NAMALWA (cell line): ENCODE measurements at places on chromosomes 12 and 14.

- DNase-seq = no peak
These were observed 314.6 kb downstream of the ADAMTS20 start for GRCh38 chr12:43237238-43237879.

DNA sequence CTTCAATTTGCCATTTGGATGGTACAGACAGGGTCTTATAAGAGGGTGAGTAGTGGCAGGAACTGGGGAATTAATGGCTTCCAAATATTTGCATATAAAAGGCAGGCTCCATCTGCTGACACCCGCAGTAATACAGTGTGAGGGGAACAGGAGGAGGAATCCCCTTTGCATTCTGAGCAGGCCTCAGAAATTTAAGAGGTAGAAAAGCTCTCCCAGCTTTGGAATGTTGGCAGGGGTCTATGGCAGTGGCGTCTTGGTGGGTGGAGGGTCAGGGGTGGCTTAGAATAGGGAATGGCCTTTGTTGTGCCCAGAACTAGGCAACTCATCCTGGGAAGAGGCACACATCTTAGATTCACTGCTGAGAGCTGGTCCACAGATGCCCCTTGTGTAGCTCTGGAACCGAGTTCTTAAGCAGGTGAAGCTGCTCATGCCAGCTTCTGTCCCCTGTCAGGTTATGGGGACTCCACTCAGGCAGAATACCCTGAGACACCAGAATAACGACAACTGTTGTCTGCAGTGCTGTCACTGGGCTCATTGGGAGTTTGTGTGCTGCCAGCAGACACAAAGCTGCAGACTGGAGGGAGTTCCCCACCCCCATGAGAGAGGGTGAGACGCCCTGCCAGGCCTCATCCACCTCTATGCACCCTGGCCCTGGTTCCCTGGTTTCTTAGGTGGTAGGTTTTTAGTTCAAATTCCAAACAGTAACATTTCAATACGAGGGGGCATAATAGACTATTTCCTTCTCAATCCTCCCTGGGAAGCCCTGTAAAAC is 190.2 kb downstream of the MON2 start:
- no peak for DNase-seq

- no peak for DNase-seq
These were observed 30.0 kb downstream of the POLE start for GRCh38 chr12:132657004-132657727.

DNA sequence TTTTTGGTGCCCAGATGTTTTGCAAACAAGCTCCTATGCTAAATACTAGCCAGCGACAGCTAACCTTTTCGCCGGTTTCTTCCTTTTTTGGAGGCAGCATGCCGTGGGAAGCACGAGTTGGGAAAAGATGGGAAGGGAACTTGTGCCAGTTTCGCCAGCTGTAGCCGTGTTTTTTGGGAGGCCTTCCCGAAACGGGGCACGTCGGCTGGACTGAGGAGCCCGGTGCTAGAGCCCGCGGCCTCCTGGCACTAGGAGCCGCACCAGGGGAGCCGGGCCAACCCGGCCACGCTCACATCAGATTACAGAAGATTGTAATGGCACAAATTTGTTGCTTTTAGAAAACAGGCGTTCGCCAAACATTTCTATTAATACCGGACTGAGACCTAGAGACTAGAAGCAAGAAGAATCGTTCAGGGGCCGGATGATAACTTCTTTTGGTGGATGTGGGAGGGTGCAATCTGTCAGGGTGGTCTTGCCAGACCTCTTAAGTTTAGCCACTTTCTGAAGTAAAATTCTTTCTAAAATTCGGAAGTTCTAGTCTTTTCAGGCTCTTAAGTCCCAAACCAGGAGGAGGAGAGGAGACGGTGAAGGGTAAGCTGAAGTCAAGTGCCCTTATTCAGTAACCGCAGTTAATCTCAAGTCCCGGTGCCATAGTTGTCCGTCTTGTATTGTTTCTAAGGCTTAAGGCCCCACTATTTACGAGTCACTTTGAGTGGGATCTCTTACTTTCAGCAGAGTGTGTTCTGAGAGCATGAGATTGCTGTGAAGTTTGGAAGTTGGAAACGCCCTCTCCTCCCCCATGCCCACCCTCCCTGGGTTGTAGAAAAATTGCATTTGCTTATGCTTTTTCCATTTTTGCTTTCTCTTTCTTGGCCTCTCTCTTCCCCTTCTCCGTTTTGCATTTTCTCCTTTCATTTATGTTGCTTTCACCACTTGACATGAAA is 1.3 kb downstream of the RASSF3 start:
- peak; percentile 67 for DNase-seq

DNA sequence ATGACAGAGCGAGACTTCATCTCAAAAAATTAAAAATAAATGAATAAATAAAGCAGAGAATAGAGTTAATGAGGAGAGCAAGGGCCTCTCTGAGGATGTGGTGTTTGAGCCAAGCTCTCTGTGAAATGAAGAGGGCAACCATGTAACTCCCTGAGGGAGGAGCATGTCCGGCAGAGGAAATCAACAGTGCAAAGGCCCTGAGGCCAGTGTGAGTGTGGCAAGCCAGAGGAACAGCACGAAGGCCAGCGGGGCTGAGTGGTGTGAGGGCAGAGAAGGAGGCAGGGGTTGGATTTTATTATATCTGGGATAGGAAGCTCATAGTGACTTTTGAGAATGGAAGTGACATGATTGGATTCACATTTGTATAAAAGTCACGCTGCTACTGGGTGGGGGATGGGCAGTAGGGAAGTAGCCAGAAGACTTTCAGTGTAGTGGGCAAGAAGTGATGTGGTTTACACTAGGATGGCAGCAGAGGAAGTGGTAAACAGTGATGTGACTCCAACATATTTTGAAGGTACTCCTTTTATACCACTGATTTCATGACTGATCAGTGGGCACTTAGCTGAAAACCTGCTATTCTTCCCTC is 10.3 kb upstream of the LRP1-AS start:
- no peak for DNase-seq

DNA sequence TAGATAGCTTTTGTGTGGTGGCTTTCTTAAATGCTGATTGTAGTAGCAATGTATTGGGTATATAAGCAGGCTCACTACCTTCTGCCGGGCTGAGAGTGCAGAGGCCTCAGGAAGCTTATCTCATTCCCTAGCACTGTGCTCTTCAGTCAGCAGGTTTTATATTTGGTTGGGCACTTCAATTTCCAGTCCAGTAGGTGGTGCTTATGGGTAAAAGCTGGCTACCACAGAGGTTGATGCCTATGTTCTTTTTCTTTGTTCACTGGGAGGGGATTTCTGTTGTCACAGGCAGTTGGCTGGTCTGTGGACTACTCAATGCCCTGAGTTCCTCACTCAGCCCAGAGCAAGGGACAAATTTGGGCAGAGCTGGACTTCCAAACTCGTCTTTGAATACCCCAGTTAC is 43.0 kb upstream of the GLIPR1 start:
- peak; percentile 28 for DNase-seq

DNA sequence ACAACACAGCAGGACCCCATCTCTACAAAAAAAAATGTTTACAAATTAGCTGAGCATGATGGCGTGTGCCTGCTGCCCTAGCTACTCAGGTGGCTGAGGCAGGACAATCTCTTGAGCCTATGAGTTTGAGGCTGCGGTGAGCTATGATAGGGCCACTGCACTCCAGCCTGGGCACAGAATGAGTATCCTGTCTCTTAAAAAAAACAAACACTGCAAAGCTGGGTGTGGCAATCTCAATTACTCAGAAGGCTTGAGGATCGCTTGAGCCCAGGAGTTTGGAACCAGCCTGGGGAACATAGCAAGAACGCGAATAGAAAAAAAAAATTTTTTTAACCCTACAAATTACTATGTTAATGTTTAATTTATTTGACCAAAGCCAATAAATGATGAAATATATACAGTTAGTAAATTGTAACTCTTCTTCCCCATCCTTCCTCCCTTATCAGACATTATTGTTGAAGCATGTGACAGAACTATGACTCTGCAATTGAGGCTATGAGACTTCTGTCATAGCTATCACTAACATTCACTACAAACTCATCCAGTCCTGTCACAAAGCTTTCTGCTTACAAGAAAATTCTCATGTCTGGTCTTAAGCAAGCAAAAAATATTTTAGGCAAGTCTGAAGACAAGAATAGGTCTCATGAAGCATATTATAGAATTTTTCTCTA is 9.8 kb downstream of the BTBD7 start:
- no peak for DNase-seq

DNA sequence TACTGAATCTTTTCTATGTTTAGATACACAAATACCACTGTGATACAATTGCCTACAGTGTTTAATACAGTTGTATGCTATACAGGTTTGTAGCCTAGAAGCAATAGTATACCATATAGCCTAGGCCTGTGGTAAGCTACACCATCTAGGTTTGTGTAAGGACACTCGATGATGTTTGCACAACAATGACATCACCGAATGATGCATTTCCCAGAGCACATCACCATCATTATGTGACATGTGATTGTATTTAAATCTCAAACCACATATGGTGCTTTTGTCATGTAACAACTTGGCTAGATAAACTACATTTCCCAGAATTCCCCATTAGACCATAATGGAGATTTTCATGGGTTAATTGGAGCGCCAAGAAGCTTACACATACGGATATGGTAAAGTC is 128.4 kb upstream of the CPNE8 start:
- DNase-seq = no peak

GRCh38 chr14:51210594-51210993 is 29.5 kb upstream of the TMX1 start:
- no peak for DNase-seq

DNA sequence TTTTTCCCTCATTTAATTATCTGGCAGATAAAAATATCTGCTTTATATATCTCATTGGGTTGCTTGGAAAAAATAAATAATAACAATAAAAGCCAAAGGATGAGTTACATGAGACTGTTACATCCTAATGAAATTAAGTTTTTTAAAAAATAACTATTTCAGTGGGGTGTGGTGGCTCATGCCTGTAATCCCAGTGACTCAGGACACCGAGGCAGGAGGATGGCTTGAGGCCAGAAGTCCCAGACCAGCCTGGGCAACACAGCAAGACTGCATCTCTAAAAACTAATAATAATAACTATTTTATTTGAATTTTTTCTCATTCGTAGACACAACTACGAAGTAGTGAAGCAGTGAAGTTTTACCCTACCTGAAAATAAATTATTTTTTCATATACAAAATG is 103.3 kb downstream of the BCAT1 start:
- no peak for DNase-seq

DNA sequence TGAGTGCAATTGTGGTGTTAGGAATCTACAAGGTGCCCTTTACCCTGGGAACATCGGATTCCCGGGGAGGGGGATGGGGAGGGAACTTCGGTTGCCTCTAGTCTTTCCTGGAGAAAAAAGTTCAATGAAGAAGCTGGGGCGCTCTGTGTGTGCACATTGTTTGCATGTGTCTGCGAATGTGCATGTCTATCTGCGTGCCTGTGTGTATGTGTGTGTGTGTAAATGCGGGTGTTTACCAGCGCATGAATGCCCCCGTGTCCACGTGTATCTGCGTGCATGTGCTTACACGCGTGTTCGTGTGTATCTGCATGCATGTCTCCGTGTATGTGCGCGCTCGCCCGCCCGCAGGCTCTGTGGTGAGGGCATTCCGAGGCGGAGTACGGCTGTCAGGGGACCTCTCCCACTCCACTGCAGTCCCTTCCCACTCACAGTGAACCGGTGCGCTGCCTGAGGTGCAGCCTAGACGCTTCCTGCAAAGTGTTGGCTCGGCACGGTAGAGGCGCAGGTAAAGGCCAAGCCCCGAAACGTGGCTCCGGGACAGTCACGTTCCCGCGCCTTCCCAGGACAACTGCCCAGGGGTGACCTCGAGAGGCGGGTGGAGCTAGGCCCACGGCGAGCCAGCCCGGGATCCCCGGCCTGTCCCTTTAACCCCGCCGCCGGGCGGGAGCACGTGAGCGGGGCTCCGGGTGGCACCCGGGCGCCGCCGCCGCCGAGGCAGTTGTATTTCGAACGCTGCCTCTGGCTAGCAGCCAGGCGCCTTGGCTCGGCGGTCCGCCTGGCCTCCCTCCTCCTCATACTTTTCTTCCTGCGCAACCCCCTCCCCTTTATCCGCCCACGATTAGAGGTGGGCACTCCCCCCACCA is 539 bp upstream of the HMGA2 start:
- no peak for DNase-seq

GRCh38 chr12:11855983-11856374 is 206.5 kb downstream of the ETV6 start:
- DNase-seq = peak; percentile 35

- DNase-seq = no peak
These were observed 1.1 kb upstream of the RBMS2 start for GRCh38 chr12:56520506-56520905.

- no peak for DNase-seq
These were observed 196.5 kb downstream of the DUSP6 start for GRCh38 chr12:89155826-89156225.

GRCh38 chr12:5396541-5396940 is 35.4 kb upstream of the NTF3 start:
- no peak for DNase-seq

DNA sequence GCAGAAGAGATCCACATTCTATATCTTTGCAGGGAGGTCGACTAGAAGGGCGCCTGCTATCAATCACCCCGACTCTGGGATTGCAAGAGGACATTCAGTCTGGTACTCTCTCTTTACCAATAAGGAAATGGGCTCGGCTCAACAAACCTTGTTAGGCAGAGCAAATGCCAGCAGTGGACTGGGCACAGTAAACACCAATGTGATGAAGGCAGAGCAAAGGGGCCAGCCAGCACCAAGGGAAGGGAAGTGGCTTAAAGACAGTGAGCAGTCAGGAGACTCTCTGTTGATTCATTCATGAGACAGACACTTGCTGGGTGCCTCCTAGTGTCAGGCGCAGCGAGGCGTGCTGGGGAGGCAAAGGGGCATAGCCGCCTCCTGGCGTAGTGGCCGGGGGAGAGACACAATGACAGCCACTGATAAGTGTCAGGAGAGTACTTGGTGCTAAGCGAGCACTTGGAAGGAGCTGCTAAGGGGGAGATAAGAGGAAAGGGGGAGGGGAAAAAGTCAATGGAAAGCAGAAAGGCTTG is 34.1 kb downstream of the TMCC3 start:
- DNase-seq = no peak

- DNase-seq = no peak
These were observed 1.7 kb downstream of the JDP2 start for GRCh38 chr14:75429562-75429961.
